Fibroblast of skin of left biceps (primary cell): ENCODE measurements at places on chromosomes 2 and 18.
A peak's percentile ranks its signal among the peaks of the same experiment; 100 is the strongest.

- no peak for DNase-seq
These were observed 11.1 kb upstream of the VPS4B start for GRCh38 chr18:63433334-63433866.

DNA sequence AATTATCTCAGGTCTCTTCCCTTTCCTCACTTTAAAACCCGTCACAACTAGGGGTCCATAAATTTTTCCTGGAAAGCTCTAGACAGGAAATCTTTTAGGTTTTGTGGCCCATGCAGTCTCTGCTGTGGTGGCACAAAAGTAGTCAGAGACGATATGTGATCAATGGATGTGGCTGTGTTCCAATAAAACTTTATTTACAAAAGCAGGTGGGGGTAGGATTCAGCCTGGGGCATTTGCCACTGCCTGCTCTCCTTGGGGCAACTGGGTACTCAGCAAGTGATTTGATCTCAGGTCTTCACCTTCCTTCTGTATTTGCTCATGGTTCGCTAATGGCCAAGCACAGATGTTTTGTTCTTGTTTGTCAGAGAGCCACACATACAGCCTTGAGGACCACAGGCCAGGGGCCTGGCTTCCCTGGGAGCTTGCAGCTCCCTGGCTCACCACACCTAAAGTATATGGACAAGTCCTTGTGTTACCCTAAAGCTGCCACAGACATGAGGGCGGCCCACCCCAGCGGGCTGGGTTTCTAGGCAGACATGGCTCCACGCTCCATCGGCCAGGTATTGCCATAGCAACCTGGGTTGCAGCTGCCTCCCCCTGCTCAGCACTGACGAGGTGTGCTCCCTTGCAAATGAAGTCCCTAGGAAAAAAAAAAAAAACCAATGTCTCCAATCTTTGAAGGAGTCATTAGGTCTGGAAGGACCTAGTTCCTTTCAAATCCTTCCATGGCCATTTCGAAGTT is 89.7 kb upstream of the YWHAQ start:
- DNase-seq = no peak

DNA sequence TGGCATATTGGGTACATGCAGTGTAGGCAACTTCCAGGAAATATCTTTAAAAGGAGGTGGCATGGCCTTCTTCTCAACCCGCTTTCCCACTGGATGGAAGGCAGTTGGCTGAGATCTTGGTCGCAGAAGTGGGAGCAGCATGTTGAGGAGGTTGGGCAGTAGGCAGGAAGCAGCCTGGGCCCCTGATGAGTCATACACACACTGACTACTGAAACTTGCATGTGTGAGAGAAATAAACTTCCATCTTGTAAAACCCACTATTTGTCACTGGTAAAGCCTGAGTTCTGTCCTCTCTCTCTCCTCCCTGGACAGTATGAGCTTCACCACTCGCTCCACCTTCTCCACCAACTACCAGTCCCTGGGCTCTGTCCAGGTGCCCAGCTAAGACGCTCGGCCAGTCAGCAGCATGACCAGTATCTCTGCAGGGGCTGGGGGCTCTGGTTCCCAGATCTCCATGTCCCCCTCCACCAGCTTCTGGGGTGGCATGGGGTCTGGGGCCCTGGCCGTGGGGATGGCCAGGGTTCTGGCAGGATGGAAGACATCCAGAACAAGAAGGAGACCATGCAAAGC is 233.8 kb upstream of the SPRED2 start:
- DNase-seq = peak; percentile 25

DNA sequence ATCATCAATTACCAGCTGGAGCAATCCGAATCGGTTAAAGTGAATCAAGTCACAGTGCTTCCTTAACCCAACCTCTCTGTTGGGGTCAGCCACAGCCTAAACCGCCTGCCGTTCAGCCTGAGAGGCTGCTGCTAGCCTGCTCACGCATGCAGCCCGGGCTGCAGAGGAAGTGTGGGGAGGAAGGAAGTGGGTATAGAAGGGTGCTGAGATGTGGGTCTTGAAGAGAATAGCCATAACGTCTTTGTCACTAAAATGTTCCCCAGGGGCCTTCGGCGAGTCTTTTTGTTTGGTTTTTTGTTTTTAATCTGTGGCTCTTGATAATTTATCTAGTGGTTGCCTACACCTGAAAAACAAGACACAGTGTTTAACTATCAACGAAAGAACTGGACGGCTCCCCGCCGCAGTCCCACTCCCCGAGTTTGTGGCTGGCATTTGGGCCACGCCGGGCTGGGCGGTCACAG is 496 bp upstream of the ITGA4 start:
- DNase-seq = no peak

GRCh38 chr2:9168821-9169221 is 37.8 kb upstream of the ASAP2 start:
- no peak for DNase-seq

DNA sequence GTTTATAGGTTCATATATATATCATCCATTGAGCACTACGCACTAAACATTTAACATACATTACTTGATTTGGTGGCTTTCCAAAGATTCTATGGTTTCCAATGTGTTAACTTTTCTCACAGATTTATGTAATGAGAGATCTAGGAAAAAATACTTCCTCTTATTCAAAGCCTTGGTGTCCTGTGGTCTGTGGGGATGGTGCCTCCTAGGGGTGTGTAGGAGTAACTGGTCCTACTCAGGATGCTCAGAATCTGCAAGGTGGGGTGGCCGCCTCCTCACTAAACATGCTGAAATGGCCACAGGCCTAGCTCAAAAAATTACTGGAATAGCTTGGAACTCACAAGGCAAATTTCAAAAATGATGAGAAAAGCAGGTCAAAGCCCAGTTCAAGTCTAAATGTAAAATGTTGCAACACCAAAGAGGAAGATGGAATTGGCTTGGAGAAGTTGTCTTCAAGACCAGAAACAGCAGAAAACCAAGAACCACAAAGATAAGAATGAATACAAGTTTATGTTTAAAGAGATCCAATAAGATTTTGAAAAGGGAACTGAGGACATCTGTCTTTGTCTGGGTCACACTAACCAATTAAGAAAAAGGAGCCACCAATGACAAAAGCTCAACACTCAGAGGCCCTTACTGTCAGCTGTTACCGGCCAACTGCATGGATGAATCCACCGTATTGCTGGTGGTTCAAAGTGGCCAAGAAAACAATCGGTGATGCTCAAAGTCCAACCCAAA is 11.5 kb downstream of the GPR55 start:
- no peak for DNase-seq
